ENCODE measurements at places on chromosomes 6 and 20. TPM values are rescaled to one million over a fixed set of nuclear protein-coding genes. Genes with fewer than 3 reads are reported as not detected.

GRCh38 chr6:89217299-89217910, at the start of gene GABRR1:
Gene GABRR1, minus strand, starts transcription at chr6:89217358. Its CDS starts 36 bp downstream, at chr6:89217322.
- no peak for DNase-seq

- no peak for DNase-seq
These were observed 309.2 kb upstream of the MAP3K7 start for GRCh38 chr6:90896075-90896547.

- DNase-seq = peak; percentile 57
These were observed 5.5 kb downstream of the BFSP1 start for GRCh38 chr20:17525650-17526049.

DNA sequence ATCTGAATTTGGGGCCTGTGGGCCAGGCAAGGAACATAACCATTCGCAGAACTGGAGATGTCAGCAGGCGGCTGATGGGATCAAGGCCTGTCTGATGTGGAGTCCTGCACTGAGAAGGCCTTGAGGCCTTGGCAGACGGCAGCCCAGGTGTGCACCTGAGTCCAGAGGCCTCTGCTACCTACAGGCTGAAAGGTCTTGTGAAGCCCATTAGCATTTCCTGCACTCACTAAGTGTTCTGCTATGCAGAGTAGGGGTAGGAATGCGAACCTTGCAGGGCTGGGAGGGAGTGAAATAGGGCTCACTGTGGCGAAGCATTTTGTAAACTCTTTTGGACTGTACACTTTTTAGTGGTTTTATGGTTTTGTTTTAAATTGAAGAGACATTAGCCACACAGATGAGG, 48.3 kb upstream of the RNF24 start:
- DNase-seq = no peak

DNA sequence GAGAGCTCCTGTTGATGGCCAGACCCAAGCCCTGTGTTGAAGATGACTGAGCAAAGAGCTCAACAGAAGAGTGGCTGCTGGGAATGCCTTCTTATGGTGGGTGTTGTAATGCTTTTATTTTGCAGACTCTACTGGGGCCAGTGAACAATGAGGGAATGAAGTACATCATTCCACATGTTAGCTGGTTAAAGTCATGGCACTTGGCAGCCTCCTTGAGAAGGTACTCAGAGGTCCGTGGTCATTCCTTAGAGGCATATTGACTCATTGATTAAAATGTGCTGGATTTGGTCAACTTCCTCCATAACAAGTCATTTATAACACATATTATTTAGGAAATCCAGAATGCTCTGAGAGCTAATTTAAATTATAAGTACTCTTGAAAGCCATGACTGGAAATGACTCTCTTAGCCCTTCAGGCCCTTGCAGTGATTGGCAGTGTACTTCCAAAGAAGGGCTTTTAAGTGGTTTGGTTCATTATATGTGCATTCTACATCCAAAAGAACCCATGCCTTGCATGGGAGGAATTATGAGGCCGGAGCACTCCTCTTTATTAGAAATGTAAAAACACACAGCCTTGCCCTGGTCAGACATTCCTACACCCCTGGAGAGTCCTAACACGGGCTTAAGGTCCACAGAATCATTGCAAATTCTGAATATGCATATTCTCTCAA, 976.9 kb downstream of the KIF16B start:
- no peak for DNase-seq

DNA sequence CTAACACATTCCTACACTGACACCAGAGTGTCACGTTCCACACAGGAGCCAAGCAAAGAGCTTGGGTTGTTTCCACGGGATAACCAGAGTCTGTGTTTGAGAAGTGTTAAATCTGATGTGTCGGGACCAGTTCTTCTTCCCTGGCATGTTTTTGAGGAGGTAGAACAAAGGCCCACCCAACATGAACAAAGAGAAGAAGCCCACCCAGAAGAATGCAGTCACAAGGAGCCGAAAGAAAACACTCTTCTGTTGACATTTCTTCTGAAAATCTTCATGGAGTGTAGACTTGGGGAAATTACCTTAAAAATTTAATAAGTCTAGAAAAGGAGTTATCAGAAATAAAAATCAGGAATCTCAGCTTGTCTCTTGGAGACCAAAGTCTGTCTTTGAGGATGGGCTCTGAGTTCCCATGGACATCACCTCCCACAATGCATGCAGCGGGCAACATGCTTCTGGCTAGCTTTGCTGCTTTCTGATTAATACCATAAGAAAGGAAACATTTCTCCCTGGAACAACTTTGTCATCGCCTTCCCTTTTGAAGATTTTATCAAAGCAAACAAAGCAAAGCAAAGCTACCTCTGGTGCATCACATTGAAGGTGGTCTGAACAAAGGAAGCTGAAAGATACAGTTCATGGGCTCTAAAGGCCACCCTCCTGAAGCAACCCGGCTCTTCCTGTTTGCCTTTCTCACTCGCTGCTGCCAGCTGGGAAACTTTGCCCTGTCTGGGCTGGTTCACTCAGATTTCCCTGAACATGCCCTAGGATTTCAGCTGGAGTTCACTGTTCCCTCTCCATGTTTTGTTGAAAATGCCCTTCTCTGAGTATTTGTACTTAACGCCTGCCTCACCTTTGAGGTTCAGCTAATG, 448.1 kb downstream of the KIF16B start:
- DNase-seq = no peak

DNA sequence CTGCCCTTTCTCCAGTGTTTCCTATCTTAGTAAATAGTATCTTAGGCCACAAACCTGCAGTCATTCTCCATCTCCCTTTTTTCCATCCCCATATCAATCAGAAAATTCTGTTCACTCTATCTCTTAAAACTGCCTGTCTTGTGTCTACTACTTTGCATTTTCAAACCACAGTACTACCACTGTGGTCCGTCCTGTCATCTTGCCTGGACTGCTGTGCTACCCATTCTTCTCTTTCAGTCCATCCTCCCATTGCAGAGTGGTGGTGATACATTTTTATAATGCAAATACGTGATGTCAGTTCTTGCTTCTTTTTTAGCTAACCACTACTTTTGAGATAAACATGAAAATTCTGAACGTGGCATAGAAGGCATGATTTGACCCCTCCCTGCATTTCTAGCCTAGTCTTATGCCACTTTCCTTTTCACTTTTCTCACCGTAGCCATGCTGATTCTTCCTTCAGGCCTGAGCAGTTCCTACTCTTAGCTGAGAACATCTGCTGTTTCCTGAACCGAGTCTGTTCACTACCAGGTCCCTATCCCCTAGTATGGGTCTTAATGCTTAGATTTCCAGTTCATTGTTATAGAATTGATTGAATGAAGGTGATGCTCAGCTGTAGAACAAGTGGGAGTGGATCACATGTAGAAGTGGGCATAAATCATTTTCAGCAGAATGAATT, 13.8 kb downstream of the TBPL1 start:
- DNase-seq = no peak

The C6orf118 gene
- polyA plus RNA-seq = not detected

The GPX5 gene
- not detected for polyA plus RNA-seq
